ENCODE measurements at places on chromosomes 3 and 15.

GRCh38 chr3:82643948-82644347 is 882.5 kb upstream of the GBE1 start:
- DNase-seq: no peak

GRCh38 chr3:123140550-123140949 is 61.2 kb upstream of the SEC22A start:
- DNase-seq: no peak

GRCh38 chr3:151604891-151605290 is 128.8 kb upstream of the AADACL2 start:
- DNase-seq: no peak

DNA sequence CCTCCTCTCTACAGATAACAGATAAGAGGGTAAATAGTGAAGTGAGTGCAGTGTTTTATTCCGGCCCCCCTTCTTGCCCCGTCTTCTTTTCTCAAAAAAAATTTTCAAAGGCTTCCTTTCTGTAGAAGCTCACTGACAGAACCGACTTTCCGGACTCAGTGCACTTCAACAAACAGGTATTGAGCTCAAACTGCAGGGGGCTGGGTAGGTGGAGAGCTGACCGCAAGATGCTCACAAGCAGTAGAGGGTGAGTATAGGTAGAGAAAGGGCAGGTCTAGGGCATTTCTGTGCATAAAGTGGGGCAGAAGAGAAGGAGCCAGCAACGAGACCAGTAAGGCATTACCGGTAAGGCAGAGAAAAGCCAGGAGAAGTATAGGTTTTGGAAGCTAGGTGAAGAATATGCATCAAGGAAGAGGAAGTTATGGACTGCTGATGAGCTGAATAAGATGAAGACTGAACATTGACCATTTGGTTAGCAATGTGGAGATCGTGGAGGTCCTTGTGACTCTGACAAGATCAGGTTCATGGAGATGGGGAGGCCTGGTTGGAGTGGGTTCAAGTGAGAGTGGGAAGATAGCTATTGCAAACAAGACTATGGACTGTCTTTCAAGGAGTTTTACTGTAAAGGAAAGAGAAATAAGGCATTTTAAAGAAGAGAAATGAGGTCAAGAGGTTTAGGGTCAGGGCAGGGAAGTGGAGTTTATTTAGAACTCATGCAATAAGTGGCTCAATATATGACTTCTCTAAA is 97.4 kb downstream of the ST6GAL1 start:
- no peak for DNase-seq

- DNase-seq: no peak
Measured at GRCh38 chr3:52798978-52799476, 4.4 kb downstream of the ITIH3 start.

DNA sequence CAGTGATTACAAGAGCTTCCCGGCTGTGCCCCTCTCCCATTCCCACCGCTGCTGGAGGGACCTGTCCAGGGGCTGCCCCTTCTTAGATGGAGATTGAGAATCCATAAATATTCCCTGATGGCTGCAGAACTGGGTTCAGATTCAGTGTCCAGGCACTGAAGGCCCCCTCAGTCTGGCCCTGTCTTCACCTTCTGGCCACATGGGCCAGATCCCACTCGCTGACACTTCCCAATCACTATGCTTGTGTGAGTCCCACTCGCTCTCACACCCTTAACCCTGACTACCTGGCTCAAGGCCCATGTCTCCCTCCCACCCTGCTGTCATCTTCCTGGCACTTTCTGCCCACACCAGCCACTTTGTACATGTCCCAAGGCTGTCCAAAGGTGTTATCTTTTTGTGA is 15.5 kb upstream of the MRPS22 start:
- DNase-seq: no peak

DNA sequence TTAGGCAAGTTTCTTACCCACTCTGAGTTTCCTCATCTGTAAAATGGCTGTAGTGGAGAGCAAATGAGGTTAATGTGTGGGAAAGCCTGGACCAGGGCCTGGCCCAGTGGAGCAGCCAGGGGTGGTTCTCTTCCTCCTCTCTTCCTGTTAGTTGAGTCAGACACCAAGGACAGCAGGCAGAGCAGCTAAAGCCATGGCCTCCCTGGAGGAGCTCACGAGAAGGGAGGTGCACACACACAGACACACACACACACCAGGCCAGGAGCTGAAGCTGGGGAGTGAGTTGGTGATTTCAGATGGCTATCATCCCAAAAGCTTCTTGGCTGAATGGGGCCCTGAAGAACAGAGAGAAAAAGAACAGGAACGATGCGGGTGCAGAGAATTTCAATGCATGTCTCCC is 33.2 kb upstream of the TSPAN3 start:
- DNase-seq: no peak

DNA sequence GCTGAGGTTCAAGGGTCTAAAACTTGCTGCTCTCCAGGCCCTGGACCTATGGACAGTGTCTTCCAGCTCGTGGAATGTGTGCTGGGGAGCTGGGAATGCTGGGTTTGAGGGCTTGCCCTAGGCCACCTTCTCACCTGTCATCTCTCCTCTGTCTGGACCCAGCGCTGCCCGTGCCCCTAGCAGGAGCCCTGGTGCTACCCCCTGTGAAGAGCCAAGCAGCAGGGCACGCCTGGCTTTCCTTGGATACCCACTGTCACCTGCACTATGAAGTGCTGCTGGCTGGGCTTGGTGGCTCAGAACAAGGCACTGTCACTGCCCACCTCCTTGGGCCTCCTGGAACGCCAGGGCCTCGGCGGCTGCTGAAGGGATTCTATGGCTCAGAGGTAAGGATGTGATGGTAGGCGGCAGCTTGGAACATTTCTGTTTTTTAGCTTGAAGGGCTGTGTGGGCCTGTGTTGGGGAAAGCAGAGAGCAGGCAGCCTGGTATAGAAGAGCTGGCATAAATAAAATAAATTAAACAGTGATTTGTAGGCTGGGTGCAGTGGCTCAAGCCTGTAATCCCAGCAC is 5.1 kb downstream of the CHRD start:
- no peak for DNase-seq

GRCh38 chr3:73324203-73325155 is 263.0 kb downstream of the EBLN2 start:
- DNase-seq: no peak

DNA sequence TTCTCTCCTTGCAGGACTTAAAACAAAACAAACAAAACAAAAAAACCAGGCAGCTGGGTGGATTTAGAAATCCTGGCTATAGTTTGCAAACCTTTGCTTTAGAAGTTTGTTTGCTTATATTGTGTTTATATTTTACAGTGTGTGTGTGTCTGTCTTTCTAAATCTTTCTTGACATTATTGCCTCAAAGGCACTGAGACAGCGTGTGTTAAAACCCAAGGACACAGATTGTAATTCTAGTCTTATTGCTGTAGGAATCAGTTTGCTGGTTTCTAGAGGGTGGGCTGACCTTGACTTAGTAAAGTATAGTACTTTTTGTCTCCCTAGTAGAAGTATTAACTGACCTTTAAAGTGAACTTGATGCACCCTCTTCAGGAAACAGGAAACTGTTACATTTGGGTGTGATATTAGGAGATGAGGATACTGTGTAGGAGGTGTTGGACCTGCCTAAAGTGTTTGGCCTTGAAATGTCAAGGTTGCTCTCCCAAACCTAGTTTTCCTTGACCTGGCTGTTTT is 71.0 kb downstream of the TCF12 start:
- no peak for DNase-seq

- DNase-seq: no peak
Measured at GRCh38 chr3:122800706-122801237, 5.9 kb downstream of the SLC49A4 start.

GRCh38 chr3:48248095-48248850 is 7.4 kb downstream of the ZNF589 start:
- no peak for DNase-seq

GRCh38 chr3:17352620-17353019 is 389.8 kb downstream of the TBC1D5 start:
- no peak for DNase-seq

DNA sequence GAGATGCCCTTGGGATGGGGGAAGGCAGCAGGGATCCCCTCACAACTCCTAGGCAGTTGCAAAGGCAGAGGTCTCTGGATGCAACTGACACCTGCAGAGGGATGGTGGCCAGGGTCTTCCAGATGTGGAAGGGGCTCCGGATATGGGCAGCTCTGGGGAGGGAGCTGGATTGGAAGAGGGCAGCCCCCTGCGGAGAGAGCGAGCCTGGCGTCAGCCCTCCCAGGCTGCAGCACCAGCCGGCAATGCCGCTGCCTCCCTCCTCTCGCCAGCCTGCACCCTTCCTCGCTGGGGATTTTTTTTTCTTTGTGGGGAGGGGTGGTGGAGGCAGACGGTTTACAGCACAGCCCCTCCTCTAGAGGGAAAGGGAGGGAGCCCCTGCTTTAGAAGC is 1.6 kb downstream of the INSYN1 start:
- no peak for DNase-seq

- no peak for DNase-seq
Measured at GRCh38 chr15:75695220-75695619, 17.4 kb downstream of the CSPG4 start.

DNA sequence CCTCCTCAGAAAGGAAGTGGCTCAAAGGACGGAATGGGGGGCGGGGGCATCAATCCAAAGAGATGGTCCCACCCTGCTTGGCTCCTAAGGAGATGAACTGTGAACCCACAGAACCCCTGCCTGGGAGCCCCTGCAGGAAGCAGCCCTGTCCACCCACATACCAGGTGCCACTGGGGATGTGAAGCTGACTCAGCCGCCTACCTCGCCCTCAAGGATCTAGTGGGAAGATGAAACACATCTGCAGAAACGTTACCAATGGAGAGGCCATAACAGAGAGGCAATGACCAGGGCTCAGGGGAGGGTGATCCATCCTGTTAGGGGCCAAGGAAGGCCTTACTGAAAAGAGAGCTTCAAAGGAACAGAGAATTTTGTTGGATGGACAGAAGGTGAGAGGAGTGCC is 35.1 kb downstream of the EAF1 start:
- DNase-seq: no peak

DNA sequence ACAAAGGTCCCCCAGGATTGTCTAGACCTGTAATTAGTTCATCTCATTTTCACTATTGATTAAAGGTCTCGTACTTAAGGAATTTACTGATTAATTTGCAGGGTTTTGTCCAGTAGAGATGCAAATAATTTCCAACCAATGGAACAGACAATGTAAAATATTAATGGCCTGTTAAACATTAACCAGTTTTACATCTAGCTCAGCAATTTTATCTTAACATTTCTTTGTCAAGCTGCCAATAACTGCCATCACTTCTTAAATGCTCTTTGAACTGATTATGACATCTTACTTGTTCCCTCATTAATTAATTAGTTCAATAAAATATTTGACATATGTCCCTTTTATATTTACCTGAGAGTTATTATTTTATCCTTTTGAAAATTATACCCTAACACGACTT is 9.4 kb upstream of the STRIT1 start:
- no peak for DNase-seq

DNA sequence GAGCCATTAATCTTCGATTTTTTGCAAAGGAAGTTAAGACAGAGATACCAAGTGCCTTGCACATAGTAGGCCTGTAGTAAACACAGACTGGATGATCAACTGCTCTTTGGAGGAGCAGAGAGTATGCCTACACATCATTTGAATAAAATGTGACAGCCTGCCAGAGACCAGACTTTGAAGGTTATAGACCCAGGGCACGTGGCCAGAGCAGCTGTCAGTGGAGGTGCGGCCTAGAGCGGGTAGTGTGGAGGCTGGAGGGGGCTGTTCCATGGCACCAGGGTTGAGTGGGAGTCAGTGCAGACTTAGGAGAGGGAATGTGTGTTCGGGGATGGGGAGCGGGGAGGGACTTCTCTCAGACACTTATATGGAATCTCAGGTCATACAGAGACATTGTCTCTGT is 80.8 kb downstream of the SMAD3 start:
- no peak for DNase-seq

- no peak for DNase-seq
Measured at GRCh38 chr3:124760601-124761000, 30.3 kb downstream of the UMPS start.

- no peak for DNase-seq
Measured at GRCh38 chr3:100107221-100107814, 7.0 kb downstream of the FILIP1L start.

DNA sequence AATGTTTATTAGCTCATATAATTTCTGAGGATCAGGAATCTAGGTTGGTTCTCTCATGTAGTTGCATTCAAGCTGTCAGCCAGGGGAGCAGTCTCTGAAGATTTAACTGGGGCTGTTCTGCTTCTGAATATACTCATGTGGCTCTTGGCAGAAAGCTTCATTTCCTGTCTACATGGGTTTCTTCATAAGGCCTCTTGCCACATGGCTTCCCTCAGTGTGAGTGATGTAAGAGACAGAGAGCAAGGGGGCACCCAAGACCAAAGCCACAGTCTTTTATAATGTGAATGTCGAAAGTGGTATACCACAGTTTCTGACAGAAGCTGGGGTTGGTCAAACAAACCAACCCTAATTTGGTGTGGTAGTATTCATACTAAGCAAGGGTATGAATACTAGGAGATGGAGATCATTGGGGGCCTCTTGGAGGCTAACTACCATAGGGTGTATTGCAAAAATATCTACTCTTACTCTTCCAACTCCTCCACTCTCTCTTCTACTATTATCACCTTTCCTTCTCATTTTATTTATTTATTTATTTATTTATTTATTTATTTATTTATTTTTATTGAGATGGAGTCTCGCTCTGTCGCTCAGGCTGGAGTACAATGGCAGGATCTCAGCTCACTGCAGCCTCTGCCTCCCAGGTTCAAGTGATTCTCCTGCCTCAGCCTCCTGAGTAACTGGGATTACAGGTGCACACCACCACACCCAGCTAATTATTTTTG is 123.8 kb downstream of the B3GALNT1 start:
- no peak for DNase-seq

GRCh38 chr3:59392116-59392515 is 342.3 kb upstream of the CFAP20DC start:
- DNase-seq: no peak

- no peak for DNase-seq
Measured at GRCh38 chr3:72289692-72290071, 504.7 kb upstream of the PROK2 start.

DNA sequence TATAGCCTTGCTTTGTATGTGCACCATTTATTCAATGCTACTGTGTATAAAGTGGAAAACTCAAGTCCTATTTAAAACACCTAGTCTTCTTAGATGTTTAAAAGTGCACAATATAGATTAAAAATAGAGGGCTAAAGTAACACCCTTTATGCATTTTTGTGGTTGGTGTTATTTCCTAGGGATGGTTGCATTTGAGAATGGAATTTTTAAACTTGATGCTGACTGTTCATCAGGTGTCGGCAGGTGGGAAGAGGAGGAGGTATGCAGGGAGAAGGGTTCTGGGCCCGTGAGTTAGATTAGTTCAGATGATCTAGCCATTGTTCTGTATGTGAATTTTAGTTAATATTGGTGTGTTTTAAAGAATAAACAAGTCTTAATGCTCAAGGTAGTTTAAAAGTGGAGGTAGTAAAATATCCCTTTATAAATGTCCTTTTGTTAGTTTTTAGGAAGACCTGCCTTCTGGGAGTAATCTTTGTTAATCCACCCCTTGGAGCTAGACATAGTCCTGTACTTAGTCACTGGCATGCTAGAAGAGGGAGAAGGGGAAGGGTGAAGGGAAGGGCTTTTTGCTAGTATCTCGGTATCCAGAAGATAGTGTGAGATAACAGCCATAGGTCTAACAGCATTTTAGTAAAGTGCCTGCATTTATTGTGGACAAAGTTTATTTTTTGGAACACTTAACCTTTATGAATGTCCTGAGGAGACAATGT is 8.1 kb upstream of the SRPRB start:
- DNase-seq: no peak

Data from left lung (tissue), 14 donors.